H4 (cell line): ENCODE measurements at places on chromosomes 4 and X. TPM values are rescaled to one million over a fixed set of nuclear protein-coding genes. Genes with fewer than 3 reads are reported as not detected.

- no peak for DNase-seq
These were observed 131.4 kb downstream of the SORBS2 start for GRCh38 chr4:185680617-185681016.

DNA sequence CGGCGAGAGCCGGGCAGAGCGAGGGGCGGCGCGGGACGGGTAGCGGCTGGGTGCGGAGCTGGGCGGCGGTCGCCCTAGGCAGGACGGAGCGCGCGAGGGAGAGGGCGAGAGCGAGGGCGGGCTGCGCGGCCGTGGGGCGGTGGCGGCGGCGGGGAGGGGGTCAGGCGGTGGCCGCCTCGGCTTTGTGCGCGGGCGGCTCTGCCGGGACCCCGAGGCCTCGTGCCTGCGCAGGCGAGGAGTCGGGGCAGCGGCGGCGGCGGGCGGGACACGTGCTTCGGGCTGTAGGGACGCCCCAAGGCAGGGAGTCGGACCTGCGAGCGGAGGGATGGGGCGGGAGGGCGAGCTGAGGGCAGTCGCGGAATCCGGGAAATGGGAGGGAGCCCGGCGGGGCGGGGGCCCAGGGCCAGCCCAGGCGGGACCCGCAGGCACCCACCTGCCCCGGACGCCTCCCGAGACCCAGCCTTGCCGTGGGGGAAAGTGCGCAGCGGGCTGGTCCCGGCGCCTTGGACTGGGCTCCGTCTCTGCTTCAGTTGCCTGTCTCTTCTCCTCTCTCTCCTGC lies 465 bp downstream of the BMPR1B start:
- peak; percentile 50 for DNase-seq

DNA sequence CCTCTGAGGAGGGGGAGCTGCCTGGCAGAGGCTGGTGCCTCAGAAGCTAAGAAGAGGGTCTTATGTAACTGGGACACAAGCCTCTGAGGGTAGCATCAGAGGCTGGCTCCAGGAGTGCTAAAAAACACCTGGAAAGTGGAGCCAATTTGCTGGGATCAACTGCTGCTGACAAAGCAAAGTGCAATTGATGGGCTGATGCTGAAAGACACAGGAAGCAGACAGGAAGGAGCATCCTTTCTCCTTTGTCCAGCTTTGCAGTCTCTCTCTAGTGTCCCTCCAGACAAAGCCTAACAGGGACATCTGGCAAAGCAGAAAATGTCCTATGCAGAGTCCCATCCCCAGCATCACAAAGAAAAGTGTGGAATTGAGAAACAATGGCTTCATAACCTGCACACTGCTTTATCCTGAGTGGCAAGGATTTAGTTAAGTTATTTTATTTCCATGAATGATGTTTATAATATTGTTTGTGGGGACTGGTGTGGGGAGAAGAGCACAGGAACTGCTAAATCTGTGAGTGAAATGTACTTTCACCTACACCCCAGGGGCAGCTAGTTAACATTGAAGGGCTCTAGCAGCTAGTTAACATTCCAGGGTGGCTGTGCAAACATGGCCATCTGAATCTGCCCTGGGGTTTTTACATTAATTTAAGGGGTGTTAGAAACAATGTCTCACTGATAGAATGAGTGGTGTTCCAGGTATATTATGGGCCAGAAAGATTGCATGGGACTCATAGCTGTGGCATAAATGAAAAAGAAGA lies 25.6 kb upstream of the MBTPS2 start:
- DNase-seq = no peak

GRCh38 chr4:84796394-84796793 lies 170.1 kb downstream of the WDFY3 start:
- no peak for DNase-seq

GRCh38 chr4:161540265-161540664 lies 623.5 kb downstream of the FSTL5 start:
- DNase-seq = no peak

- DNase-seq = no peak
These were observed 41.8 kb downstream of the GPC4 start for GRCh38 chrX:133373386-133374079.

- DNase-seq = peak; percentile 29
These were observed 1.6 kb downstream of the PPP3CA start for GRCh38 chr4:101345596-101346350.

DNA sequence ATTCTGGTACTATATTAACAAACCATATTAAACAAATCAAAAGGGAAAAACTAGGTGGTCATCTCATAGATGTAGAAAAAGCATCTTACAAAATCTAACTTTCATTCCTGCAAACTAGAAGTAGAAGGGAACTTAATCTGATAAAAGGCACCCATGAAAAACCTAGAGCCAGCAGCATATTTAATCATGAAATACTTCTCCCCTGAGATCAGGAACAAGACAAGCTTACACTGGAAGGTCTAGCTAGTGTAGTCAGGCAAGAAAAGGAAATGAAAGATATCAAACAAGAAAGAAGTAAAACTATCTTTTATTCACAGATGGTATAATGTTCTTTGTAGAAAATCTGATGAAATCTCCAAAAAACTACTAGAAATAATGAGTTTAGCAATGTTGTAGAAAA lies 41.2 kb downstream of the ATP10D start:
- DNase-seq = no peak

- DNase-seq = peak; percentile 53
These were observed 34.5 kb upstream of the HELT start for GRCh38 chr4:184983672-184984356.

DNA sequence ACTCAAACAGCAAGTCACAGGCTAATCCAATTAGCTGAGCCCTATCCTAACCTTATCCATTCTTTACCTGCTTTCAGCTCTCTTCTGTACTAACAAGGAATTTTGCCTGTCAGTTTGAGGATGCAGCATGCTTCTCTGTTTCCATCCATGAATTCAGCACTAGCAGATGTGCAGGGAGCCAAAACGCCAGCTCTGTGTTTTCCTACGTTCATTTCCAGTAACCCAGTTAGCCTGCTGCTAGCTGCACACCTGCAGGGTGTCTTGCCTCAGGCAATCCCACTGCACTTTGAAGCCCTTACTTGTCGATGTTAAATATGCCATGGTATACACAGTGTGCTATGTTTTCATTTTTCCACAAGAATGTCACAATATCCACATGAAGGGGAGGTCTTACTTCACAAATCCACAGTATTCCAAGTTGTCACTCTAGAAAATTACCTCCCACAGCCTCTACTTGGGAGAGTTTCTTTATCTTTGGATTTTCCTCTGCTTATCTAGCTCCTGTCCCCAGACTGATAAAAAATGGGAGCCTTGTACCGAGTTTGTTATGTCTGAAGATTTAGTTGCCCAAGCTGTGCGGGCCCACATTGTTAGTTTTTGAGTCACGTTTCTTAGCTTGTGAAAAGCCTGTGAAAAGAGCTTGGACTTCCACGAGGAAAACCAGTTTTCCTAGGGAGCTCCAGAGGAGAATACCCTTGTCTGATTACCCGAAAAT lies 127.6 kb upstream of the HHIP start:
- no peak for DNase-seq

GRCh38 chrX:136691028-136691809 lies 43.3 kb downstream of the CD40LG start:
- DNase-seq = no peak

GRCh38 chr4:24433515-24434214 lies 150.7 kb downstream of the DHX15 start:
- no peak for DNase-seq

- peak; percentile 33 for DNase-seq
These were observed 36.6 kb upstream of the UGT2A1 start for GRCh38 chr4:69689599-69689998.

DNA sequence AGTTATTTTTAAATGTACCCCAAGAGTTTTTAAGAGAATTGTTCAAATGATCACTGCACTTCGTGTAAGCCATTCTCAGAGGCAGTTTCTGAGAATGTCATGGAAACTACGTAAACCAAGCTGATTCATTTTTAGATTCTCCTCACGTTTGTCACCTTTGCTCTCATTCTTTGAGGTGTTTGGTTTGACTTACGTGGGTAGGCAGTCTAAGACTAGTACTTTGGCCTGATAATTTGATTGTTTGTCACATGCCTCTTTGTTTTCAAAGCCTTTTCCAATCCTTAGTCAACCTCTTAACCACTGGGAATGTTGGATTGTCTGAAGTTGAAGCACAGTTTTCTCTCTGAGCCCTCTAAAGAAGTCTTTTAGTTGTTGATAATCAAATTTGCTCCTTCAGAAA lies 10.5 kb downstream of the SEPTIN11 start:
- DNase-seq = no peak

DNA sequence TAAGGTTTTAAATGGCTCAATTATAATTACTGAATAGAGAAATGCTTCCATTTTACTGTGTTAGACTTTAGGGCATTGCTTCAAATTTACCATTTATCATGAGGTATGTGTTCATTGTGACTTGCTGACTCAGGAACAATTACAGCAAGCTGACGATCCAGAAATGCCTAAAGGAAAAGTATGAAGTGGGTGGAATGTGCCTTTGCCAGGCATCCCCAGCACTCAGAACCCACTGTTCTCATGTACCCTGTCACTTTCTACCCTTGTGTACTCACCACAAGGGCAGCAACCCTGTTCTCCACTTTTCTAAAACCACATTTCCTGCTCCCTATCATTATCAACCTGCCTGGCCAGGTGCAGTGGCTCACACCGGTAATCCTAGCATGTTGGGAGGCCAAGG lies 41.5 kb downstream of the QRFPR start:
- DNase-seq = no peak

DNA sequence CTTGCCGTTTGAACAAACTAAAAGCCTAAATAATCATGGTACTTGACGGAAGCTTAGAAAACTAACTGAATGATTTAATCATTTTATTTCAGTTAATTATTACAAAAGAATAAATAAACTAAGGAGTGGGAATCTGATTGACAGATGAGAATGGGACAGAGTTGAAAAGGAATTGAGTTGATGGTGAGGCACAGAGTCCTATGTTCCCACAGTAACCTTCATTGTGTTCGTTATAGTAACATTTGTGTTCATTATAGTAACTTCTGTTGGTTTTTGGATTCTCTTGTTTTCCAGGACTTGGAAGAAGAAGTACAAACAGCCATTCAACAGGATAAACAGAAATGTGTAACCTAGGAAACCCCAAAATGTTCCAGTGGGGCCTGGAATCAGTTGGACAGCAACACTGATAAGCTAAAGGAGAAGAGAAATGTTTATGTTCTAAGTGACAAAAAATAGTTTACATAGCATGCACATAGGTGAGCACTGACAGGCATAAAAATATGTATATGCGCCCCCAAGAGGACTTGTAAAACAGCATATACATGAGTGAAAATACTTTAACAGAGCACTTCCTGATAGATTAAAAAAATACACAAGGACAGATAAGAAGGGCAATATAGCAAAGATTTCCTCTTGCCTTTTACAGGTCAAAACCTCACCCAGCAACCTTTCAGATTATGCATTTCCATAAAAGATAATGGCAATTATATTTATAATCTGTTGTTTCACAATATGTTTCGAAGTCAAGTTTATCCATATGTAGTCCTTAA lies 218.6 kb upstream of the HTR2C start:
- no peak for DNase-seq

- DNase-seq = no peak
These were observed 28.9 kb upstream of the MID1 start for GRCh38 chrX:10649265-10649664.

GRCh38 chr4:138223231-138223910 lies 18.8 kb downstream of the SLC7A11 start:
- DNase-seq = no peak

DNA sequence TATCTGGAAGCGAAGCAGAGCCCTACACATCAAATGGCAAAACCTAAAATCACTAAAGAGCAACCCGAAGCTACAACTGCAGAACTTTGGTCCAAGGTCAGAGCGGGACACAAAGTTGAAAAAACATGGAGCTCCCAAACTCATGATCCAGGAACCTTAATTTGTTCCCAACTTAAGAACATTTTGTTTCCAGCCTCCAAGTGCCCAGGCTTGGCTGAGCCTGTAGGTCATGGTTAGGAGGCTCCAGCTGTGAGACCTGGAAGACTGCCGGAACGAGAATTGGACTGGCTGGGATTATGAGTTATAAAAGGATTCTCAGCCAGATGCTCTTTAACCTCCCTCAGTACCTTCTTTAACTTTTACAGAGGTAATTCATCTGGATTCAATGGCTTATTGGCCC lies 349.1 kb upstream of the DDX53 start:
- no peak for DNase-seq

GRCh38 chrX:24657671-24658386 lies 10.7 kb upstream of the PCYT1B start:
- DNase-seq = no peak

- peak; percentile 72 for DNase-seq
These were observed 172.7 kb downstream of the NHS start for GRCh38 chrX:17547658-17548057.

DNA sequence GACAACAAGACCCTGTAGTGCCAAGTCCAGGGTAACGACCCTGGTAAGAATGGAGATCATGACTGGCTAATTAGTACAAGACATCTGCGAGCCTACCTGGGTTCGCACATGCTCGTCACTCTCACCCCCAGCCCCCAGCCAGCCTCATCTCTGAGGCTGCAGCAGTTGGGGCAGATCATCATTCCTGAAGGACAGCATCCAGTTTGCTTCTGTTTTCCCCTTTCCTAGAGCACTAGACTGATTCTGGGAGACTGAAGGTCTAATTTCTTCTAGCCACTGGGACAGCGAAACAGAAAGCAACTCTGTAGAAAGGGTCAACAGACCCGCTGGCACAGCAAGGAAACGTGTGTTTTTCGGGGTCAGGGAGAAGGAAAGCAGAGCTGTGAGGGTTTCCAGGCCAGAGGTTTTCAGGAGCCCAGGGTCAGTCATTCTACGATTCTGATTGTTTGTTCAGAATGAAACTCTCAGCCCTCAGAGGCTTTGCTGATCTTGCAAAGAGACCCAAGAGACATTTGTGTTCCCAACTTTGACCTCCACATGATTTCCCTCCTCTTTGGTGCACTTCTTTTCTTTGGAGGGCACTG lies 343.1 kb upstream of the NOCT start:
- DNase-seq = no peak

DNA sequence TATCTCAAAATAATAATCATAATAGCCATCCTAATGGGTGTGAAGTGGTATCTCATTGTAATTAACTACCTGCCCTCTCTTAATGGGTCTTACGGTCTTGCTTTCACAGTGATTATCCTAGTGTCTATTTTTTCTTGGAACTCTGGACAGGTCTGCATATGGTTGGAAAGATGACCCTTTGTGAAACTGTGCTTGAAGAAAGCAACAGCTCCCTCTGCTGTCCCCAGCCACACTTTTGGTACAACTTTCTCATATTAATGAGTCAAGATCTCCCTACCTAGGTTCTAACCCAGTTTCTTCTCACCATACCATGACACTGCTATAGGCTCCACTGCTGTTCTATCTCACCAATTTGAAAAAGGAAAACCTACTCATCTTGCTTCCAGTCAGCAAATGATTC lies 2.4 kb downstream of the TFDP3 start:
- peak; percentile 22 for DNase-seq

- peak; percentile 17 for DNase-seq
These were observed 8.0 kb upstream of the ODAPH start for GRCh38 chr4:75547647-75548387.

- DNase-seq = no peak
These were observed 112.5 kb downstream of the CCNG2 start for GRCh38 chr4:77269505-77269904.

GRCh38 chrX:24024819-24025740 lies 1.9 kb downstream of the KLHL15 start:
- DNase-seq = peak; percentile 79

Gene ZNF711
- 5.0 and 7.2 TPM in 2 replicates for total RNA-seq

Gene CCKAR
- 0.08 TPM in 1 of 2 replicates, not detected in the other for total RNA-seq

Gene CT45A3
- total RNA-seq = not detected in 2 replicates

Gene TEX13B
- total RNA-seq = not detected in 2 replicates

Gene F9
- not detected in 2 replicates for total RNA-seq

Gene NR0B1
- total RNA-seq = not detected in 2 replicates
